ENCODE measurements at places on chromosomes 6 and 20. TPM values are rescaled to one million over a fixed set of nuclear protein-coding genes. Genes with fewer than 3 reads are reported as not detected.

- DNase-seq = no peak
Measured at GRCh38 chr20:13037727-13038126, 29.0 kb downstream of the SPTLC3 start.

DNA sequence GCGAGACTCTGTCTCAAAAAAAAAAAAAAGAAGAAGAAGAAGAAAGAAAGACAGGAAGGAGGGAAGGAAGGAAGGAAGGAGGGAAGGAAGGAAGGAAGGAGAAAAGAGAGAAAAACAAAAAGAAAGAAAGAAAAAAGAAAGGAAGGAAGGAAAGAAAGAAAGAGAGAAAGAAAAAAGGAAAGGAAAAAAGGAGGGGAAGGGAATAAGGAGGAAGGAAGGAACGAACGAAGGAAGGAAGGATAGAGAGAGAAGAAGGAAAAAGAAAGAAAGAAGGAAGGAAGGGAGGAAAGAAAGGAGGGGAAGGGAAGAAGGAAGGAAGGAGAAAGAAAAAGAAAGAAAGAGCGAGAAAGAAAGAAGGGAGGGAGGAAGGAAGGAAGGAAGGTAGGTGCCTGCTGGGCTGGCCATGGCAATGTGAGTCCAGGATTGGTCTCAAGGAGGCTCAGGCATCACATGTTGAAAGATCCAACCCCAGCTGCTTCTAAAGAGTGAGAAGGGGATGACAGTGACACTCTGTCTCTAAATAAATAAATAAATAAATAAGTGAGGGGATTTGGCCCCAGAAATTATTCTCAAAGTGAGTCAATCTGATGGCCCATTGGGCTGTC is 24.3 kb upstream of the SRSF6 start:
- DNase-seq = no peak

The EMILIN3 gene
- 6.6 TPM for total RNA-seq

- no peak for DNase-seq
Measured at GRCh38 chr6:134813146-134813545, 136.8 kb downstream of the ALDH8A1 start.

GRCh38 chr20:14991023-14991422 is 653.6 kb upstream of the FLRT3 start:
- DNase-seq = no peak

The DCBLD1 gene
- total RNA-seq = 6.1 TPM

- DNase-seq = no peak
Measured at GRCh38 chr6:34142061-34142998, 3.6 kb downstream of the GRM4 start.

The BMP6 gene
- total RNA-seq = 1.6 TPM

DNA sequence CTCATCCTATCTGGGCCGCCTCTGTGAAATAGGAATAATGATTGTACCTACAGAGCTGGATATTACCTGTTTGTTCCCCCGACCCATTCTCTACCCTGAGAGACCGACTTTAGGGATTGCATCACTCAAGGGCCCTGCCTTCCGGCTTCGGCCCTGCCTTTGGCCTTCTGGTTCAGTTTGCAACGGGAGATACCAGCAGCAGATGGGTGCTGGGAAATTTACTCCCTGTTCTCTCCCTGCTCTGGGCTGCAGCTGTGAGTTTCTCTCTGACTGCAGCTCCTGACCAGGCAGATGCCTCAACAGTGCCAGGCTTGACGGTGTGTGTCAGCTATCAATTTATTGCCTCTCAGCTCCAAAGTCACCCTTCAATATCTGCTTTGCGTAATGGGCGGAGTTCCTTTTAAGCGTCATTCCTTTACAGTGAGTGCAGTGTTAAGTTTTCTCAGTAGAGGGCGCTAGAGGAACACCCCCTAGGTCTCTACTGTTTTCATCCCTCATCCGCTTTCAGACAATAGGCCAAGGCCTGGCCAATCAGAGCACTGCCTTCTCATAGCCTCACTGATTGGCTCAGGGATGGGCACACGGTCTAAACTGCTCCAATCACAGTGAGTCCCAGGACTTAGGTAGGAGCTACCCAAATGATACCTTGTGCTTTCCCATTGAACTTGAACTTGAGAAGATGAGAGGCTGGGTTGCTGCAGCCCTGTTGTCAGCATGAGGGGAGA is 30.0 kb downstream of the KCNG1 start:
- no peak for DNase-seq

The DPPA5 gene
- total RNA-seq = not detected

The CST3 gene
- total RNA-seq = 1,033 TPM

DNA sequence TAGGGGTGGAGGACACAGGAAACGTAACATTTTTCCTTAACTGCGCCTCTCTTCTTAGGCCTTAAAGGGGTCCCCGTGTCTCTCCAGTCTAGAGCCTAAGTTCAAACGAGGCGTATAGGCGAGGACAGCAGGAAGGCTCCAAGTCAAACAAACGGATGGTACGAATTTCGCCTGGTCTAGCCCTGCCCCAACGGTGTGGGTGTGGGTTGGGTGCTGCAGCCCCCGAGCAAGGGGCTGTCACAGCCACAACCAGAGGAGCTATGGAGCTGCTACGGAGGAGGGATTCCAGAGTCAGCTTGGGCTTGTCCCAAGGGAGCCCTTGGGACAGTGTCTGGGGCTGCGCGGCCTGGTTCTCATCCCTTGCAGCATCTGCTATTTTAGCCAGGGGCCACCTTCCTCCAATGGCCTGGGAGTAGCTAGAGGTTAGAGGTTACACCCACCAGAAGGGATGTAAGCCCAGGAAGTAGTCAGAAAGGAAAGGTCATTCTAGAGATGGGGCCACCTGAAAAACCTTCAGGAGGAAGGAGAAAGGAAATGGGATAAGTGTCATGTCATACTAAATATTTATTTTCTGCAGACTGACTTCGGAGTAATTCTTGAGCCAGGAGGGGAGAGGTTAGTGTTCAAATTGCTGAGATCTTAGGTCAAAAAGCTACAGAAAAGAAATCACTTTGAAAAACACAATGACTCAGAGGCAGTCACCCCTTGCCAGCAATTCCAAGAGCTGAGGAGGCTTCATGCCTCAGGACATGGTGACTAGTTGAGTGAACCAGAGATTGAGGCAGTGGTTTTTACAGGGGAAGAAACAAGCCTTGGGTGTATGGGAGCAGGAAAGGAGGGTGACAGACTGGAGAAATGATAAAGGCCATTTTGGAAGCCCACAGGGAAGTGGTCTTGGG is 21.7 kb downstream of the VPS52 start:
- no peak for DNase-seq

- DNase-seq = no peak
Measured at GRCh38 chr20:9981829-9982228, 53.0 kb upstream of the ANKEF1 start.
